Muscle of leg (tissue), 16 donors: ENCODE measurements at places on chromosomes 16 and 17. TPM values are rescaled to one million over a fixed set of nuclear protein-coding genes. Genes with fewer than 3 reads are reported as not detected.

DNA sequence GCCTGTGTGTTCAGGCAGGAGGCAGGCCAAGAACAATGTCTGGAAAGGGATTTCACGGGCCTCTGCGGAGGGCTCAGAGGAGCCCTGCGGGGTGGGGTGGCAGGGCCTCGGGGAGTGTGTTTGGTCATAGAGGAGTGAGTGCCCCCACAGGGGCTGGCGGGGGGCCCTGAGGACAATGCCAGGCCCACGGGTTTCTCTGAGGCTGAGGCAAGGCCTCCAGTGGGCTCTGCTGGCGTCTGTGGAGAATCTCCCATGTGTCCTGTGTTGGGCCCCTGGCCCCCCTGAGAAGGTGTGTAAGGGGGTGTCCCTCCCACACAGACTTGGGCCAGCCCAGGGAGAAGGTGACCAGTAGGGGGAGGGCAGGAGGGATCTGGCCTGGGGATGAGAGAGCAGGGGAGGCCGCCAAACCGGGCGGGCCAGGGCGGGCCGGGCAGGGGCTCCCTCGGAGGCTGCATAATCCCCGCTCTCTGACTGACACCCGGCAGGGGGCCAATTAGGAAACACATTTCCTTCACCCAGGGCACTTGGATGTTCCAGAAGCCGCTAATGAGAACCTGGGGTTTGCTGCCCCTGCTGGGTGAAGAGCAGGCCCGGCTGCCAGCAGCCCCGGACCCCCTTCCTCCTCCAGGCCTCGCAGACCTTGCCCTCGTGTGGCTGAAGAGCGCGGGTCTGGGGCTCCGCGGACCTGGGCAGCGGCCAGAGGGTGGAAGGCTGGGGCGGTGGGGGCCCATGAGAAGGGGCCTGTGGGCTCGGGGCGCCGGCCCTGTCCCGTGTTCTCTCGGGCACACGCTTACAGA is 204.2 kb downstream of the NTN1 start:
- no peak for DNase-seq

- DNase-seq, result no peak
Measured at GRCh38 chr16:86956437-86956836, 360.8 kb downstream of the C16orf95 start.

GRCh38 chr16:61194573-61194972 is 841.7 kb downstream of the CDH8 start:
- no peak for DNase-seq

The TEKT1 gene
- polyA plus RNA-seq, result 0.18 TPM

The TLCD1 gene
- polyA plus RNA-seq, result 3.7 TPM

The NUPR1 gene
- polyA plus RNA-seq, result 34.9 TPM
